ENCODE measurements at places on chromosomes 6 and 20.
A peak's percentile ranks its signal among the peaks of the same experiment; 100 is the strongest.

- no peak for DNase-seq
- H3K27me3 ChIP-seq: no peaks in the 10 kb centered on the region
- no peak overlapping the region for H3K27ac ChIP-seq
Observed at GRCh38 chr6:150293019-150293418, 75.8 kb upstream of the IYD start.

DNA sequence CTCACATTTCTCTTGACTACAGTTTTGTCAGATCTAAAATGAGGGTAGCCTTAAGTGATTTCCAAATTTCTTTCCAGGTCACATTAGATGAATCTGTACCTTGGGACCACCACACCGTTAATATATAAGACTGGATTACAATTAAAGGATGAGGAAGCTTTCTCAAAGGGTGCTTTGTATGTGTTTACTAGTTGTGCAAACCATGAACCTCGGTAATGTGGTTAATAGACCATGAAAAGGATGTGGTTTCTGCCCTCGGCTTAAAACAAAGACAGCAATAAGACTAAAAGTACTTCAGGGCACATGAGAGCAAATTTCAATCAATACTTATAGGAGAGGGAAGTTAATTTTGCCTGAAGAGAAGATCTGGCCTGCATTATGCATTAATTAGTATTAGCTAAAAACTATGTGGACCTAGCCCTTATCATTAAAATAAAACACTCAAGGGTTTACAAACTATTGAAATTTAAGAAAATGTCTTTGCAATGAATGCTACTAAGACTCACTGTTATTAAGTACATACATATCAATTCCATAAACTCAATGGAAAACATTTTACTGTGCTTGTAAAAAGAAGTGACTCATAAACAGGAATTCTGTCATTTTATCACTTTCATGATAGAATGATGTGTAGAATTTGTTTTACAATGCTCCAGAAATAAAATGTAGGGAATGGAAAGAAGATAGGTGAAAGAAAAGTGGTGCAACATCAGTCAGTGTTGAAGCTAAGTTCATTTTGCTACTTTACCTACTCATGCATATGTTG is 936 bp upstream of the TMX4 start:
- DNase-seq: no peak
- H3K4me3 ChIP-seq: no peak overlapping the region
- peaks cover 11% of the 10 kb centered on the region for H3K4me1 ChIP-seq
- no peaks in the 10 kb centered on the region for H3K27me3 ChIP-seq
- peak overlapping the region; percentile 100 for H3K27ac ChIP-seq

GRCh38 chr6:53250176-53251032 is 98.3 kb downstream of the ELOVL5 start:
- no peaks in the 10 kb centered on the region for H3K4me1 ChIP-seq
- no peak overlapping the region for H3K27ac ChIP-seq
- no peak for DNase-seq
- H3K27me3 ChIP-seq: no peaks in the 10 kb centered on the region
- H3K4me3 ChIP-seq: no peak overlapping the region
- H3K36me3 ChIP-seq: no peaks in the 10 kb centered on the region

DNA sequence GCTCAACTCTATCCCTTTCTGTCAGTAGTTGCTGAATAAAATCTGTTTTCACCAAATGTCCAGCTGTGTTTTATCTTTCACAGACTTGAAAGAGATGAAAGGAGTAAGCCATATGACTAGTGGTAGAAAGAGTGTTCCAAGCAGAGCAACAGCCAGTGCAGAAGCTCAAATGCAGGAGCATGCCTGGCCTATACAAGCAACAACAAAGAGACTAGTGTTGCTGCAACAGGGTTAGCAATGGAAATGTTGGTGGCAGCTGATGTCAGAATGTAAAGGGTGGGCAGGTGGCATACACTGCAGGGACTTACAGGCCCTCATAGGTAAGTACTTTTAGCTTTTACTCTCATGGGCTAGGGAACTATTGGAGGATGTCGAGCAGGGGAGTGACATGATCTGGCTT is 5.2 kb upstream of the HINT3 start:
- H3K4me3 ChIP-seq: no peak overlapping the region
- H3K4me1 ChIP-seq: peaks cover 7% of the 10 kb centered on the region
- no peaks in the 10 kb centered on the region for H3K36me3 ChIP-seq
- no peaks in the 10 kb centered on the region for H3K27me3 ChIP-seq

All from transverse colon (tissue), 4 donors.